ENCODE measurements at places on chromosomes 2 and 18.

DNA sequence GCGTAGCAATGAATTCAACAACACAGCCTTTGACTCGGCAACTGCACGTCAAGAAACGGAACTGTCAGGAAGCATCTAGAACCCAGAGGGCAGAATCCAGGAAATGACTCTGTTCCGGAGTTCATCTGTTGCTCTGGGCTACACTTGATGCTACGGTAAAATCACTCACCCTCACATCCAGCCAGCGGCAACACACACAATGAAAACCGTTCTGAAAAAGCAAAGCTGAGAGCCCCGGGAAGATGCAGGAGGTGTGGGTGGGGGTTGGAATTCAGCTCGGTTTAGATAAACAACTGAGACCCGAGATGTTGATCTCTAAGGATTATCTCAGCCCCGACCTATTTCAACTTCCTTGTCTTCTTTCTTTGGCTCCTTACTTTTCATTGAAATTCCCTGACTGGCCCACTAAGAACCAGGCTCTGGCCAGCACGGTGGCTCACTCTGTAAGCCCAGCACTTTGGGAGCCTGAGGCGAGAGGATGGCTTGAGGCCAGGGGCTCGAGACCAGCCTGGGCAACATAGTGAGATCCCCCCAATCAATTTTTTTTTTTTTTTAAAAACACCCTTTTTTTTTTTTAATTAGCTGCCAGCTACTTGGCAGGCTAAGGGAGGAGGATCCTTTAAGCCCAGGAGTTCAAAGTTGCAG, 13.3 kb upstream of the RAB17 start:
- H3K27ac ChIP-seq = peak overlapping the region; percentile 36
- H3K4me3 ChIP-seq = no peak overlapping the region
- H3K36me3 ChIP-seq = no peaks in the 10 kb centered on the region

- H3K27me3 ChIP-seq = no peaks in the 10 kb centered on the region
- no peak overlapping the region for H3K27ac ChIP-seq
- H3K4me3 ChIP-seq = no peak overlapping the region
These were observed 92.8 kb downstream of the RTN4 start for GRCh38 chr2:54957321-54957999.

GRCh38 chr2:126921066-126921465, 22.4 kb downstream of the TEX51 start:
- no peak for DNase-seq
- H3K4me3 ChIP-seq = no peak overlapping the region
- no peaks in the 10 kb centered on the region for H3K4me1 ChIP-seq
- H3K36me3 ChIP-seq = no peaks in the 10 kb centered on the region
- H3K27ac ChIP-seq = no peak overlapping the region

DNA sequence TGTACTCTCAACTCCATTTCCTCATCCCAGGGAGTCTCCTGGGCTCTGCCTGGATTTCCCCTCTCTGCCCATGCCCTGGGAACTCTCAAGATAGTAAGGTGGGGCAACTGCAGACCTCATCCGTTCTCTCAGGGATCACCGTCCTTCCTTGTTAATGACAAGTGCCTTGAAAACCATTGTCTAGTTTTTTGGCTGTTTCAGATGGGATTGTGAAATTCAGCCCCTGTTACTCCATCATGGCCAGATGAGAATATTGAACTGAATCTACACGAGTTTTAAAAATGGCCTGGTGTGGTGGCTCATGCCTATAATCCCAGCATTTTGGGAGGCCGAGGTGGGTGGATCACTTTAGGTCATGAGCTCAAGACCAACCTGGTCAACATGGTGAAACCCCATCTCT, 665 bp upstream of the HRH4 start:
- H3K27me3 ChIP-seq = peaks cover 17% of the 10 kb centered on the region
- no peak for DNase-seq
- peaks cover 17% of the 10 kb centered on the region for H3K36me3 ChIP-seq
- H3K4me1 ChIP-seq = peaks cover 49% of the 10 kb centered on the region

DNA sequence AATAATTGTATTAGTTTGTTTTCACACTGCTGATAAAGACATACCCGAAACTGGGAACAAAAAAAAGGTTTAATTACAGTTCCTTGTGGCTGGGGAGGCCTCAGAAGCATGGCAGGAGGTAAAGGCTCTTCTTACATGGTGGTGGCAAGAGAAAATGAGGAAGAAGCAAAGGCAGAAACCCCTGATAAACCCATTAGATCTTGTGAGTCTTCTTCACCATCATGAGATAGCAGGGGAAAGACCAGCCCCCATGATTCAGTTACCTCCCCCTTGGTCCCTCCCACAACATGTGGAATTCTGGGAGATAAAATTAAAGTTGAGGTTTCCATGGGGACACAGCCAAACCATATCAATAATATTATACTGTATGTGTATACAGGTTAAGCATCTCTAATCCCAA, 73.3 kb upstream of the CABLES1 start:
- no peak overlapping the region for H3K4me3 ChIP-seq
- no peak overlapping the region for H3K27ac ChIP-seq
- DNase-seq = no peak
- peaks cover 8% of the 10 kb centered on the region for H3K36me3 ChIP-seq
- H3K4me1 ChIP-seq = no peaks in the 10 kb centered on the region
- H3K27me3 ChIP-seq = peaks cover 21% of the 10 kb centered on the region

DNA sequence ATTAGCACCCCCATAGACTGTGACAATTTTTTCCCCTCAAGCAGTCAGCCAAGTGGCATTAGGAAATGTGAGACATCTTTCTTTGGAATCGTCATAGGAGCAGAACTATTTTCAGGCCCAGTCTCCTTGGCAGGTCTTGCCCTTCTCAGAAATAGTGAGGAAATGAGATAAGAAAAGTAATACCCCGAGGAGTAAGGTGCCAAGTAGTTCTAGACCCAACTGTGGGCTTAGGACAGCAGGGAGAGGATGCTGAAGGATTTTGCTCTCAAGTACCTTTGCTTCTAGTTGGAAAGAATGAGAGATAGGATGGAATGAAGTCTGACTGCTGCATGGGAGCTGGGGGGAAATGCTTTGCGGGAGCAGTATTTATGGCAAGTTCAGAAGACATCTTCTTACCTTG, 31.8 kb downstream of the PRKCE start:
- DNase-seq = no peak
- H3K27me3 ChIP-seq = no peaks in the 10 kb centered on the region
- no peaks in the 10 kb centered on the region for H3K36me3 ChIP-seq
- no peaks in the 10 kb centered on the region for H3K4me1 ChIP-seq
- no peak overlapping the region for H3K4me3 ChIP-seq

DNA sequence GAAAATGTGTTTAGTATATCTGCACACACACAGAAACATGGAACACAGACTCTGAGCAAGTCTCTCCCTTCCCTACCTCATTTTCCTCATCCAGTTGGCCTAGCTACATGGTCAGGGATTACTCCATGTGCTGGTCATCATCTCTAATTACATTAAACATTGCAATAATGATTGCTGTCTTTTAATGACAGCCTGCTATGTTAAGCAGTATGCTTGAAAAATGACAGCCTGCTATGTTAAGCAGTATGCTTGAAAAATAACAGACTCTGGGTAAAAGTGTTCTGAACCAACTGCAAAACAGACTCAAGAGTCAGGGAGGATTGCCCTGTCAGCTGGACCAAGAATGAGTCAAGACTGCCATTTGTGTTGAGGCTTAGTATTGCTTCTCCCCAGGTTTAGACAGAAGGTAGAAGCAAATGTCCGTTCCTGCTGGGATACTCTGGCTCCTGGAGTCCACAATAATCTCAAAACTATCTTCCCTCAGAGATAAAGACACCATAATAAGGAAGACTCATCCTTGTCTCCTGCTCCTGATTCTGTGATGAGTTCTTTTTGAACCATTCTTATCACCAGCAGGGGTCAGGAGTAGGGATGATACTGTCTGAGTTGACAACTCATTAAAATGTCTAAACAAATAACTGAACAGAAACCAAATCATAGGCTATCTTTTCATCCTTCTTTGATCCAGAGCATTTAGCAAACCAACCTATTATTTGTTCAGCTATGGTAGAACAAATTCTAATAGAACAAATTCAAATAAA, 57.7 kb downstream of the CCDC93 start:
- no peak for DNase-seq
- H3K27ac ChIP-seq = no peak overlapping the region
- no peaks in the 10 kb centered on the region for H3K4me1 ChIP-seq
- H3K36me3 ChIP-seq = peaks cover 78% of the 10 kb centered on the region
- no peaks in the 10 kb centered on the region for H3K27me3 ChIP-seq
- H3K4me3 ChIP-seq = no peak overlapping the region

GRCh38 chr2:72745679-72746368, 80.0 kb downstream of the EXOC6B start:
- H3K27me3 ChIP-seq = no peaks in the 10 kb centered on the region
- no peak overlapping the region for H3K4me3 ChIP-seq
- no peak for DNase-seq
- H3K36me3 ChIP-seq = no peaks in the 10 kb centered on the region
- H3K27ac ChIP-seq = no peak overlapping the region

- peaks cover 26% of the 10 kb centered on the region for H3K4me1 ChIP-seq
- peaks cover 4% of the 10 kb centered on the region for H3K36me3 ChIP-seq
- DNase-seq = no peak
- H3K4me3 ChIP-seq = no peak overlapping the region
- H3K27ac ChIP-seq = no peak overlapping the region
- peaks cover 13% of the 10 kb centered on the region for H3K27me3 ChIP-seq
These were observed 1.4 kb upstream of the ITGAV start for GRCh38 chr2:186588421-186588820.

DNA sequence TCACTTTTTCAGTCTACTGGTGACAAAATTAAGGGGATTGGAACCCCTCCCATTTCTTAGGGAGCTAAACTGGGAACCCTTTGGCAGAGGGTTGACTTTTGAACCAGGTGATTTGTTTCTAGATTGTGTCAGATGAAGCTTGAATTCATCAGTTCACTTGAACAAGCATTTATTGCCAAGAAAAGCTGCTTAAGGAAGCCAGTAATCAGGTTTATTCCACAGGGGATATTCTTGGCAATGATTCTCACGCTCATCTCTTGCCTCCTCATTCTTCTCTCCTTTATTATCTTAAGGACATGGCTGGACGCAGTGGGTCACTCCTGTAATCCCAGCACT, 101.0 kb downstream of the ALPK2 start:
- H3K4me1 ChIP-seq = peaks cover 27% of the 10 kb centered on the region
- H3K27ac ChIP-seq = no peak overlapping the region
- no peak overlapping the region for H3K4me3 ChIP-seq
- no peak for DNase-seq

DNA sequence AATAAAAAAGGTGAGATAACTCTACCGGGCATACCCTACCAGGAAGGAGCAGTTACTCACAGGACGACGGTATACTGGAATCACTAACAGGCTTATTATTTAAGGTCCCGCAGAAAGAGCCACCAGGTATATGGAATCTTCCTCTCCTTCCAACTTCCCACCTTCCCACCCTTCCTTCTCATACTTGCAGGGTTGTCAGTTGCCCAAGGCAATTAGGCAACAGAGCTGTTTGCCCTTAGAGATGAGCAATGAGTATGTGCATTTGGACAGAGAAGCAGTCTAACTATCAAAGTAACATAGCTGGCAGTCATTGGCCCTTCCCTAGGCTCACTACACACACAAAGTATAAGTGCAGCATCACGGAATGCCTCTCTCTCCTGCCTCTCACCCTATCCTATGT, 32.1 kb upstream of the EVA1A start:
- H3K4me3 ChIP-seq = no peak overlapping the region
- peaks cover 5% of the 10 kb centered on the region for H3K27me3 ChIP-seq
- no peak overlapping the region for H3K27ac ChIP-seq
- H3K36me3 ChIP-seq = no peaks in the 10 kb centered on the region
- H3K4me1 ChIP-seq = no peaks in the 10 kb centered on the region

GRCh38 chr2:98498703-98499440, 54.2 kb downstream of the INPP4A start:
- no peak for DNase-seq
- no peak overlapping the region for H3K27ac ChIP-seq
- H3K4me3 ChIP-seq = no peak overlapping the region

GRCh38 chr2:184598316-184599053, at the start of gene ZNF804A:
ZNF804A (plus strand) TSS chr2:184598529; CDS start chr2:184598960, 431 bp downstream.
- H3K4me3 ChIP-seq = peak within 1 kb of the TSS; percentile 52
- H3K36me3 ChIP-seq = no peaks in the 10 kb centered on the region
- DNase-seq = no peak
- peaks cover 3% of the 10 kb centered on the region for H3K4me1 ChIP-seq
- no peak within 1 kb of the TSS for H3K27ac ChIP-seq
- H3K27me3 ChIP-seq = peaks cover 44% of the 10 kb centered on the region

- no peaks in the 10 kb centered on the region for H3K36me3 ChIP-seq
- no peak overlapping the region for H3K27ac ChIP-seq
- H3K4me3 ChIP-seq = no peak overlapping the region
- no peaks in the 10 kb centered on the region for H3K27me3 ChIP-seq
- peaks cover 7% of the 10 kb centered on the region for H3K4me1 ChIP-seq
These were observed 86.9 kb downstream of the VSNL1 start for GRCh38 chr2:17627434-17627833.

- H3K4me3 ChIP-seq = no peak overlapping the region
- peaks cover 34% of the 10 kb centered on the region for H3K4me1 ChIP-seq
- H3K27ac ChIP-seq = no peak overlapping the region
These were observed 70.6 kb upstream of the PPM1B start for GRCh38 chr2:44098050-44098449.

- no peak for DNase-seq
- peaks cover 1% of the 10 kb centered on the region for H3K4me1 ChIP-seq
- H3K36me3 ChIP-seq = no peaks in the 10 kb centered on the region
- no peak overlapping the region for H3K27ac ChIP-seq
- peaks cover 2% of the 10 kb centered on the region for H3K27me3 ChIP-seq
- H3K4me3 ChIP-seq = no peak overlapping the region
These were observed 32.0 kb upstream of the MYCN start for GRCh38 chr2:15908371-15908770.

- no peaks in the 10 kb centered on the region for H3K27me3 ChIP-seq
- no peaks in the 10 kb centered on the region for H3K4me1 ChIP-seq
- no peak for DNase-seq
- H3K27ac ChIP-seq = no peak overlapping the region
These were observed 223.7 kb upstream of the RAB6C start for GRCh38 chr2:129755786-129756185.

GRCh38 chr2:221608442-221608841, 36.3 kb upstream of the EPHA4 start:
- no peak overlapping the region for H3K4me3 ChIP-seq
- H3K36me3 ChIP-seq = no peaks in the 10 kb centered on the region
- no peak for DNase-seq
- no peak overlapping the region for H3K27ac ChIP-seq
- H3K27me3 ChIP-seq = peaks cover 4% of the 10 kb centered on the region

DNA sequence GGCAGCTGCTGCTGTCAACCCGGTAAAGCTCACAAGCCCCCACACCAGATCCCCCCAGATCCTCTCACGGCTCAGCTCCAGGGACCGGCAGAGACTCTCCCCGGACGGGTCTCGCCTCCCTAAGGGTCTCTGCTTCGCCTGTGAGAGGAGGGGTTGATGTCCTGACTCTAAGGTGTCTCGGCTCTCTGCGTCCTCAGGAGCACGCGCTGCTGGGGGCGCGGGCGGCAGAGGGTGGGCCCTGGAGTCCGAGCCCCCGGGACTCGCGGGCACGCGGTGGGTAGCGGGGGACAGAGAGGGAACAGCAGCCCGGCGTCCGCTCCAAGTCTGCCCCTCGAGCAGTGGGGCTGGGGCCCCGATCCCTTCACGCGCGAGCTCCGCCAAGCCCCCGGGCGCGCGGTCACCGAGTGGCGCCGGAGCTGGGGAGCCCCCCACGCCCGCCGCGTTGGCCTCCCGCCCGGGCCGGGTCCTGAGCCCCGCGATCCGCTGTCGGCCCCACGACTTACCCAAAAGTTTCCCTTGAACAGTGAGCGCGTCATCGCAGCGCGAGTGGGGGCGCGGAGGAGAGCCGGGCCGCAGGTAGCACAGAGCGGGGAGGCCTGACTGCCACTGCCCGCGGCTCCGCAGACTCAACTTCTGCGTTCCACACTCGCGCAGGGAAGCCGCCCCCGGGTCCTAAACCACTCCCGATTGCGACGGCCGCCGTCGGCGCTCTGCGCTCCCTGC, at the start of gene PSTPIP2:
Gene PSTPIP2 (minus strand): TSS at position 608 of the 723 bp plus-strand sequence. CDS start 72 bp downstream, at position 536.
- peak within 1 kb of the TSS; percentile 81 for H3K4me3 ChIP-seq
- H3K27me3 ChIP-seq = no peaks in the 10 kb centered on the region
- peaks cover 15% of the 10 kb centered on the region for H3K36me3 ChIP-seq
- H3K4me1 ChIP-seq = peaks cover 43% of the 10 kb centered on the region
